ENCODE measurements at places on chromosomes 6 and 20.

DNA sequence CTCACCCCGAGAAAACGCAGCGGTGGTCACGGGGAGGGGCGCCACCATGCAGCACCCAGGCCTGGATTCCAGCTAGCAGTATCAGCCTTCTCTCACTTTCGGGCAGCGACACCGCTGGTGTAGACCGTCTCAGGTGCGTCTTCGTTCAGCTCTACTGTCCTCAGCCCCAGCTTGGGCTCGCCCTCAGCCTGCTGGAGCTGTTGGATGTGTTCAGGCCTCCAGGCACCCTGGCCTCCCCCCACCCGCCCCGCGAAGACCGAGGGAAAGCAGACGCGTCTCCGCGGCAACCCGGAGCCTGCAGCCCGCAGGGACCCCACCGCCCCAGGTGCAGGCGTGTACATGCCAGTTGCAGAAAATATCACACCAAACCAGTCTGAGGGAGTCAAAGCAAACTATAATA lies 60.8 kb upstream of the CARMIL1 start:
- no peak for DNase-seq

DNA sequence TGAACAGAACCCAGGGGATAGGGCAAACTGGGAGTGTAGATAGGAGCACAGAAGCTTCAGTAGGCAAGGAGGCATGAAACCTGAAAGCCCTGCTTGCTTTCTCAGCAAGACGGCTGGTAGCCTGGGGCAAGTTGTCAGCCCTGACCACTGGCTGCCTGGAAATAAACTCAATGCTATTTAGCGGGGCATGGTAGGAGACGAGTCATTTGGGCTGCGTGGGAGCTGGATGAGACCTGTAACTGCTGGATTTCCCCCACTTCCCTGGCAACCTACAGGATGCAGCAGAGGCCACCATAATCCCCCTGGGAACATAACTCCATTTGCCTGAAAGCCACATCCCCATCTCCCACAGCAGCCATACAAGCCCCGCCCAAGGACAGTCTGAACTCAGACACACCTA lies 332.6 kb upstream of the TBX18 start:
- no peak for DNase-seq

GRCh38 chr6:37690964-37691735 lies 6.5 kb downstream of the MDGA1 start:
- DNase-seq = no peak

- no peak for DNase-seq
Measured at GRCh38 chr6:75377386-75377785, 92.8 kb upstream of the TMEM30A start.

- no peak for DNase-seq
Measured at GRCh38 chr6:43622541-43622940, 6.5 kb downstream of the GTPBP2 start.

GRCh38 chr20:38253571-38253970 lies 7.0 kb downstream of the KIAA1755 start:
- no peak for DNase-seq

DNA sequence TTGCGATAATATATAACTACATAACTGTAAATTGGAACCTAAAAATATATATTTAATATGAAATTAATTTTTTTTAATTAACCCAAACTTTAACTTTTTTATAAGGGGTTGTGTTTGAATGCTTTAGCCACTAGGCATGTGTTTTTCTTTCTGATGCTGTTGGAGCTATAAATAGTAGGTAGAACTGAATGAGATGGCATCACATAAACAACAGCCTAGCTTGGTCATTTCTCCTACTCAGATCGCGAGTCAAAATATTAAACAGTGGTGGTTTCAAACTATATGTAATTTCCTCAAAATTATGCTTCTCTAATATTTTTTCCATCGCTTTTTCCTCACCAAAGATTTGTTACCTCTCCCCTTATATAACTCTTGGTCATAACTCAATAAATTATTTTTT lies 243.2 kb downstream of the ARID1B start:
- DNase-seq = no peak

DNA sequence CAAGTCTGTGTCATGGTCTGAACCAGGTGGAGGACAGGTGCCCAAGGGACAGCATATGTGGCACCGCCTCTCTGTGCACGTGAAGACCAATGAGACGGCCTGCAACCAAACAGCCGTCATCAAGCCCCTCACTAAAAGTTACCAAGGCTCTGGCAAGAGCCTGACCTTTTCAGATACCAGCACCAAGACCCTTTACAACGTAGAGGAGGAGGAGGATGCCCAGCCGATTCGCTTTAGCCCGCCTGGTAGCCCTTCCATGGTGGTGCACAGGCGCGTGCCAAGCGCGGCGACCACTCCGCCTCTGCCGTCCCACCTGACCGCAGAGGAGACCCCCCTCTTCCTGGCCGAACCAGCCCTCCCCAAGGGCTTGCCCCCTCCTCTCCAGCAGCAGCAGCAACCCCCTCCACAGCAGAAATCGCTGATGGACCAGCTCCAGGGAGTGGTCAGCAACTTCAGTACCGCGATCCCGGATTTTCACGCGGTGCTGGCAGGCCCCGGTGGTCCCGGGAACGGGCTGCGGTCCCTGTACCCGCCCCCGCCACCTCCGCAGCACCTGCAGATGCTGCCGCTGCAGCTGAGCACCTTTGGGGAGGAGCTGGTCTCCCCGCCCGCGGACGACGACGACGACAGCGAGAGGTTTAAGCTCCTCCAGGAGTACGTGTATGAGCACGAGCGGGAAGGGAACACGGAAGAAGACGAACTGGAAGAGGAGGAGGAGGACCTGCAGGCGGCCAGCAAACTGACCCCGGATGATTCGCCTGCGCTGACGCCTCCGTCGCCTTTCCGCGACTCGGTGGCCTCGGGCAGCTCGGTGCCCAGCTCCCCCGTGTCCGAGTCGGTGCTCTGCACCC lies 109.5 kb upstream of the RAB32 start:
- no peak for DNase-seq

DNA sequence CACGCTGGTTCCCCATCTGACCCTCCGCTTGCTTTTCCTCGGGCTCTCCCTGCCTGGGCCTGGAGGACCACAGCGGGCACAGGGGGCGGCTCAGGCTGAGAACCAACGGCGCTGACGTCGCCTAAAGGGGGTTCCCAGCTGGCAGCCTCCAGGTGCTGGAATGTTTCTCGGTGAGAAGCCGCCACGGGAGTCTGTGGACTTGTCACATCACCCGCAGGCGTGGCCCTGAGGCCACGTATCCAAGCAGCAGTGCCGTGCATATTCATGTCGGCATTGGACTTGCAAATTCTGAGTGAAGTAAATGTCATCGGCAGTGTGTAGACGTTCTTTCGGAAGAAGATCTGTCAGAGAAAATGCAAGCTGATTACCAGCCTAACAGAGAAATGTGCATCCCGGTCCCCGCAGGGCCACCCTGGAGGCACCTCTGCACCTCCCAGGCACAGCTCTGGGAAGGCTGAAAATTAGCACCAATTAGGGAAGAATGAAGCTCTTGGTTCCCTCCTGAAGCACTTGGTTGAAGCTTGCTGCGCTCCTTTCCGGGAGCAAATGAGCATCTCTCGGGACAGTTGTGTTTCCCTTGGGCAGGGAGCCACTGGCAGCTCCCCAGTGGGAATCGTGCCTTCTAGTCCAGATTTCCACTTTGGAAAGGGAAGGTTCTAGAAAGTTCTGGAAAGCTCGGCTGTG lies 24.3 kb downstream of the NTSR1 start:
- DNase-seq = no peak

DNA sequence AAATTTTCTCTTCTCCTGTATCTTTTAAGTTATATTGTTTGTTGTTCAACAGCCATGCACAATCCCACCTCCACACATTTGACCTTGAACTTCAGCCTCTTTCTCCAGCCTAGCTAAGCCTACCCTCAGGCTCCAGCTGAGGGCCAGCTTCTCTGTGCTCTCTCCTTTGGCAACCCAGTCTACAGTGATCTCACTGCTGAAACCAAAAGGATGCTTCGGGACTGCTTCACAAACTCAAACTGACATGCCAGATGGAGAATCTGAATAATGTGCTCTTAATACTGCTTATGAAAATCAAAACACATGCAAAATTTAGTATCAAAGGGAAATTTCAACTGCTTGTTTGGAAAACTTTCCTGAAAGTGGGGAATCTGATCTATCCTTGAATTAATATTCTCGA lies 16.1 kb upstream of the RIN2 start:
- DNase-seq = no peak

- no peak for DNase-seq
Measured at GRCh38 chr6:33390767-33391277, 801 bp upstream of the KIFC1 start.

DNA sequence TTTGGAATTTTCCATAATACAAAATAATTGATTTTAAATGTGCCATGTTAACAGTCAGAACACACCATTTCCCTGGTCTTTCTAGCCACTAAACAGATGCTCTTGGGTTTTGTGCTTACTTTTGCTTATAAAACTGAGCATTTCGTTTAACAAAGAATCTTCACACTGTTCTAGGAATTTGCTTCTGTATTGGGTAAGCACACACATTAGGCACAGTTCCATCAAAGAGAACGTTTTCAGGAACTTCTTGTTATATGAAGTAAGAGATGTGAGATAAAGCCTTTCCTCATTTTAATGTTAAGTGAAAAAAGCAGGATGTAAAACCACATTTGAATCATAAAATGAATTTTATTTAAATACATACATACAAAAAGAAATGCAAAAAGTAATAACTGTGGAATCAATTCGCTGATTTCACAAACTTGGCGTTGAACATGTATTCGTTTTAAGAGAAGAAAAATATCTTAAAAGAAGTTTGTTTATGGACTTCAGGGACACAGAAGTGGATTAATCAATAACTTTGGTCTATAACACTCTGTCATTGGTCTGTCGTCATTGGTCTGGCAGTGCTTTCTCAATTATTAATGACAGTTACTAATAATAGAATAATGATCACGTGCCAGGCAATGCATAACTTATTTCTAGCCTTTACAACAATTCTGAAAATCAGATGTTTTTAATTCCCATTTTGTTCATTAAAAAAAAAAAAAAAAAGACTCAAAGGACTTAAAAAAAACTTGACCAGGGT lies 199.9 kb upstream of the PRDM1 start:
- DNase-seq = no peak

GRCh38 chr6:118963003-118963402 lies 28.0 kb upstream of the MCM9 start:
- DNase-seq = peak; percentile 8

DNA sequence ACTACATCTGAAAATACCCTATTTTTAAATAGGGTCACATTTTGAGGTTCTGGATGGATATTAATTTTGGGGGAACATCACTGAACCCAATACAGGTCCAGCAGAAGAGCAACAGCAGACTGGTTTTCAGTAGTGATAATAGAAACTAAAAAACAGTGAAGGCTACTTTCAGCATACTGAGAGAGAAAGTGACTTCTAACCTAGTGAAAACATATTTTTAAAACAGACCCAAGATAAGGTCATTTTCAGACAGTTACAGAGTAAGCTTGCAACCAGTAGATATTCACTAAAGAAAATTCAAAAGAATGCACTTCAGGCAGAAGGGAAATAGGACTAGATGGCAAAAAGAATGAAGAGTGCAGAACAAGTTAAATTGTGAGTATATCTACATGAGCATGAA lies 42.0 kb upstream of the TMEM244 start:
- no peak for DNase-seq

DNA sequence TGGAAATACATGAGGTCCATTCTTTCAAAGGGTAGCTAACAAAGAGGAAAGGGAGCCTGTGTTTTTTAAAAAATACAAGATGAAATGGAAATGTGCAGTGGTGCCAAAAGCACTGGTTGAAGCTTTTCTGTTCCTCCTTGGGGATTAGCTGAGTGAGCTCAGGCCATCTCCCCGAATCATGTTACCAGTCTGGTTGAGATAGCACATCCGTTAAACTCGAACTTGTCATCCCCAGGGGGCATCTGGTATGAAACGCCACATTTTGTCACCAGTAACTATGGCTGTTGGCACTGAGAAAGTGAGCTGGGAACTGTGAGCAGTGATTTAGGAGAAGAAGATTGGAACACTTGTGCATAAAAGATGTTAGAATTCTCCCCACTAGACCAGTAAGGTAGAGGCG lies 196.2 kb downstream of the SAMD5 start:
- no peak for DNase-seq

- no peak for DNase-seq
Measured at GRCh38 chr6:137371634-137372016, 122.6 kb downstream of the OLIG3 start.

DNA sequence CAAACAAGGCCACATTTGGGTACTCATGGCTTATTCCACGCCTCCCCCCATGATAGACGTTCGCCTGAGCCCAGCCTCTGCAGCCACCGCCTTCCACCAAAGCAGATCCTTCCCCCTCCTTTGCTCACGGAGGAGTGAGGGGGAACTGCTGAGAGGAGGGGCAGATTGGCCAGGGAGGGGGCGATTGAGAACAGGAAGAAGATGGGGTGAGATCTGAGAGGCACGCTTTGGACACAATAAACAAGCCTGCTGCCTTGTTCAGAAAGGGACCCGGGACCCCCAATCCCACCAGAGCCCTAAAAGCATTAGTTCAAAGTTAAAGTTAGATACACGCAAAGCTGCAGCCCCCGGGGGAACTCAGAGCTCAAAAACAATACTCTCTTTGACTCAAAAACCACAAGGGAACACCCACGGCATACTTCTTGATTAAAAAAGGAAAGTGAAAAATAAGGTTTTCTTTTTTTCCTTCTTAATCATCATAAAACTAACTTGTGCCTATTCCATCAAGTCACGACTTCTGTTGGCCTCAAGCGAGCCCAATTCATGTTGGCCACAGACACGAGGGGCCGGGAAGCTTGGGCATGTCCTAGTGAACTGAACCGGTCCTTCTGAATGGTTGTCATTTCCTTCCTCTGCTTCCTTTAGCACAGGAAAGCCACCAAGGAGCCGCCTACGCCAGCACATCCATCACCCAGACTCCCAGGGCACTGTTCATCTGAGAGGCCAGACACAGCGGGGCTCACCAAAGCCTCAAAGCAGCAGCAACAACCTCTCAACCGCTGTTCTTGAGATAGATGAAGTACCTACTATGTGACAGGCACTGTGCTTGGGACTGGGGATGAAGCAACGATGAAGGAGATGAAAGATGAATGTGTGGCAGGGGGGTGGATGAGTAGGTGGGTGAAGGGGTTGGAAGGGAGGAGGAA lies 44.7 kb downstream of the NFATC2 start:
- peak; percentile 49 for DNase-seq

DNA sequence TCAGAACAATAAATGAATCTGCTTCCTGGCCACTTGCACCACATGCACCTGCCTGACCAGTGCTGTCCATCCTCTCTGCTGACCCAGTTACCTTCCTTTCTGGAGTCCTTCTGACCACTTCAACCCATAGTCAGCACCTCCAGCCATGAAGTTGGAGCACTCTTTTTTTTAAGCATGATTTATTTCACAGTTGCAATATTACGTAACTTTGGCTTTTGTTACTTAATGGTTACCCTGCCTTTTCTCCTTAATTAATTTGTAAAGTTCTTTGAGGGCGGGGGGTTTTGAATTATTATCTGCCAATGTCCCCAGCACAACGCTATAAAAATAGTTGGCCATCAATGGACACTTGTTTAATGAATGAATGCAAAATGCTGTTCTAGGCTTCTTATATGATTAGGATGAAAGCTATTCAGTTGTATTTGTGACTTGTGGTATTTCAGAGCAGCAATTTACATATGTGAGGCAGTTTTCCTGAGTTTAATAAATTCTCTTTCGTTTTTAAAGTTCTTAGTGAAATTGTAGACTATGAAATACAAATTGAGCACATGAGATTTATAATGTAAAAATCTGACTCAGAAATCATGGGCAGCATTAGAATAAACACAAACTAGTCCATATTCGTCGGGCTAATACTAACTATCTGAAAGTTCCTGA lies 180.0 kb downstream of the HS3ST5 start:
- no peak for DNase-seq

Data from CD4-positive, alpha-beta T cell treated with Interleukin-4 for 4 hours (primary cell).